ENCODE measurements at places on chromosomes 3 and 15.

DNA sequence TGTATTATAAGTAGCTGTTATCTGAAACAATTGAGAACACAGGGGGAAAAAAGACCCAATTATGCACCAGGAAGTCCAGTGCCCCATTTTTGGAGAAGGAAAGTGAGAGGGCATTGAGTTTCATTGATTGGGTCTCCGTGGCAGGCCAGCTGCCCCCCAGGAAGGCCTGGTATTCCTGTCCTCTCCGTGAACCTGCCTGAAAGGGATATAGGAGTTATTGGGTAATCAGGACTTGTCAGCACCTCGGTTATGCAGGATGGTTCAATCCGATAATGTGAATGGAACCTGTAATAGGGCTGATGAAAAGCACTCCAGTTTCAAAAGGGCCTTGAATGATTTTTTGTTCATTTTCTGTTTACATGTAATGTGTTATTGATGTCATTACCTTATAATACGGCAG is 122.0 kb upstream of the RARB start:
- DNase-seq = peak; percentile 1

DNA sequence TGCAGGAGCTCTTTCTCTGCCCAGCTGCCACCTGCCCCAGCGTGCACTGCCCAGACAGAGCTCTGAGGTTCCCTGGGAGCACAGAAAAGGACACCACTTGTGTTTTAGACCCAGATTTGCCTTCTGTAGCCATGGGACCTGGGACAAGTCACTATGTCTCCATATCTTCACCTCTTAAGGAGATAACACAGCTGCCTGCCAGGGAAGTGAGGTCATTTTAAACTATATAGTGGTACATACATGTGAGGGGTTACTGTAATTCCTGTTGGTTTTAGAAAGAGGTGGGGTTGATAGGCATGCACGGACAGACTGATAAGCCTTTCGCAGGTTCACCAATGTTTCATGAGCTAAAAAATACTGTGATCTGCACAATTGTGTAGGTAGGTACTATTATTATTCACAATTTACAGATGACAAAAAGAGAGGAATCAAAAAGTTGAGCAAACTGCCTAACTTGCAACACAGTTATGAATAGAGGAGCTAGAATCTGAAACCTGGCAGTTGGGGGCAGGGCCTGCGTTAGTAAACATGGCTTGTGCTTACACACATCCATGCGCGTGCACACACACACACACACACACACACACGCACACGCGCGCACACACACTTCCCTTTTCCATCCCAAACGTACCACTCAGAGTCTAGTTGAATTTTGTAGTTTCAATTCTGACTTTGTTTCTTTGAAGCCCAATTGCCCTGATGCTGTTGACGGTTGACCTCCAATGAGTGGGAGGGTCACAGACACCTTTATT is 193.6 kb downstream of the FAM43A start:
- no peak for DNase-seq

DNA sequence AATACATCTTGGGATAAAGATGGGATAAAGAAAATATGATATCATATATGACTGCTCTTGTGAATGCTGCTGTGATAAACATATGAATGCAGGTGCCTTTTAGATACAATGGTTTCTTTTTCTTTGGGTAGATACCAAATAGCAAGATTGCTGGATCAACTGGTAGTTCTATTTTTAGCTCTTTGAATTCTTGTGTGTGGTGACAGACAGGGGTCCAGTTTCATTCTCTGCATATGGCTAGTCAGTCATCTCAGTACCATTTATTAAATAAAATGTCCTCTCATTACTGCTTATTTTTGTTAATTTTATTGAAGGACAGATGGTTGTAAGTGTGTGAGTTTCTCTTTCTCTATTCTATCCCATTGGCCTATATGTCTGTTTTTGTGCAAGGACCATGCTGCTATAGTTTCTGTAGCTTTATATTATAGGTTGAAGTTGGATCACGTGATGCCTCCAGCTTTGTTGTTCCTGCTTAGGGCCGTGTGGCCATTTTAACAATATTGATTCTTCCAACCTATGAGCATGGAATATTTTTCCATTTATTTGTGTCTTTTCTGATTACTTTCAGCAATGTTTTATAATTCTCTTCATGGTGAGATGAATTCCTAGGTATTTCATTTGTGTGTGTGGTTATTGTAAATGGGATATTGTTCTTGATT is 1089.8 kb upstream of the CADM2 start:
- no peak for DNase-seq

GRCh38 chr3:42096796-42097565 is 5.8 kb downstream of the TRAK1 start:
- DNase-seq = peak; percentile 65

DNA sequence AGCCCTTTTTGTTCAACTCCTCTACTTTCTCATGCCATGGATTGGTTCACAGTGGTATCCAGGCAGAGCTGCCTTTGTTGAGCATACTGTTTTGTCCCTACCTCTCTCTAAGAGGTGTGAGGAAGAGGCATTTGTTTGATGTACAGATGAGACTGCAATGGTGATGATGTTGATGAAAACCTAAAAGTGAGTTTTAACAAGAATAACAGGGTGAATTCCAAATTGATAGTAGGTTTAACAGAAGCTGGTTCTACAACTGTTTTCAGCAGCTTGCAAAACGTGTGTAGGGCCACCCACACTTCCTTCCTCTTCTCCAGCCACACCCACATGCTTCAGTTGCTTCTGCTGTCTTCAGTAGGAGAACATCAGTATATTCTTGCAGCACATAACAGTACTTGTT is 10.2 kb downstream of the SNRK start:
- no peak for DNase-seq

DNA sequence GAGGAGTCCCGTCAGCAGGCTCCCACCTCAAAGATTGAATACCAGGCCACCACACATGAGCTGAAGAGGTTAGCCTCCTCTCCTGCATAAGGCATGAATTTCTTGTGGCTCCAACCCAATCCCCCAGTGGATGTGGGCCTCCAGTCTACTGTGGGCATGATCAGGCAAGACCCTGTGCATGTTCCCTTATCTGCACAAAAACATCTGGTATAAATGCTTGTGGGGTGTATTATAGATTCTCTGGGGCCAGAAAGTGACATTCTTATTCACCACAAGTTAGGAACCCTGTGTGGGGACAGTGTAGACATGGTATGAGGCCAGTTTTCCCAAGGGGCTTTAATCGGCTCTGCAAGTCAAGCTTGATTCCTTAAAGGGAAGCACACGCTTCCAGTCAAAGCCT is 18.2 kb upstream of the UBP1 start:
- no peak for DNase-seq

- DNase-seq = peak; percentile 98
Observed at GRCh38 chr15:78618490-78618934, 2.3 kb downstream of the CHRNA3 start.

GRCh38 chr3:184757022-184757651 is 45.3 kb upstream of the MAGEF1 start:
- peak; percentile 87 for DNase-seq

GRCh38 chr3:66991459-66991858 is 6.6 kb upstream of the KBTBD8 start:
- DNase-seq = peak; percentile 96

DNA sequence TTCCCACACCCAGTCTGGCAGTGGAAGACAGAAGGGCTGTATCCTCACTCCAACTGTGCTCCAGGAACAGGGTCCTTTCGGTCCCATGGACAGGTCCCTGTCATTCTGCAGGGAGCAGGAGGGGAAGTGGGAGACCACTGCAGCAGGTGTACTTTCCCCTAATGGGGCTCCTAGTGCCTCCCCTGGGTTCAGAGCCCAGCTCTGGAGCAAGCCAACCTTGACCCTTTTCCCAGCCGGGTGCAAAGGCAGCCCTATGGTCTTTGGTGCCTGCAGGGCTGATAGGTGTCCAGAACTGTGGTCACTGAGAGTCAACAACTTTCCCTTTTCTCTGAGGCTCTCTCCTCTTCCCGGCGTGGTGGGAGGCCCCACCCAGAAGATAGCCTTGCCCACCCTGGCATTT is 26.8 kb downstream of the MAGEF1 start:
- no peak for DNase-seq

GRCh38 chr15:74988007-74988800 is 7.2 kb upstream of the SCAMP5 start:
- DNase-seq = peak; percentile 60

DNA sequence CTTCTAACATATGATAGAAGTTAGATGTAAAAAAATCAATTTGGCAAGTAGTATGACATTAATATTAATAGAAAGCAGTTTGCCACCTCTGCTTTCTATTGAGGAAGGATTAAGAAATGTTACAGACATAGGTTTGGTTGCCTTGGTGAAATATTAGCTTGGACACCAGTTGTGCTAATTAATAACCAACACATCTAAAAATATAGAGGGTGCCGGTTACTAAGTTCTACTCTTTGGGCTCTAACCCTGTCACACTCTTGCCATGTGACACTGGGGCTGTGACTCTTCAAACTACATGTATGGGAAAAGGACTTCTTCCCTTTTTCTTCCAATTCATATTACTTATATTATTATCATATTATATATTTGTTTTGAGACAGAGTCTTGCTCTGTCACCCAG is 64.4 kb downstream of the TRIM71 start:
- DNase-seq = no peak

GRCh38 chr15:36778531-36778930 is 199.1 kb downstream of the CDIN1 start:
- DNase-seq = no peak

GRCh38 chr15:80788536-80788935 is 9.4 kb downstream of the CEMIP start:
- DNase-seq = no peak

- no peak for DNase-seq
Observed at GRCh38 chr15:87623832-87624231, 632.7 kb downstream of the NTRK3 start.

Measured in amniotic epithelial cell (primary cell).